ENCODE measurements at places on chromosomes 5 and 9. TPM values are rescaled to one million over a fixed set of nuclear protein-coding genes. Genes with fewer than 3 reads are reported as not detected.

DNA sequence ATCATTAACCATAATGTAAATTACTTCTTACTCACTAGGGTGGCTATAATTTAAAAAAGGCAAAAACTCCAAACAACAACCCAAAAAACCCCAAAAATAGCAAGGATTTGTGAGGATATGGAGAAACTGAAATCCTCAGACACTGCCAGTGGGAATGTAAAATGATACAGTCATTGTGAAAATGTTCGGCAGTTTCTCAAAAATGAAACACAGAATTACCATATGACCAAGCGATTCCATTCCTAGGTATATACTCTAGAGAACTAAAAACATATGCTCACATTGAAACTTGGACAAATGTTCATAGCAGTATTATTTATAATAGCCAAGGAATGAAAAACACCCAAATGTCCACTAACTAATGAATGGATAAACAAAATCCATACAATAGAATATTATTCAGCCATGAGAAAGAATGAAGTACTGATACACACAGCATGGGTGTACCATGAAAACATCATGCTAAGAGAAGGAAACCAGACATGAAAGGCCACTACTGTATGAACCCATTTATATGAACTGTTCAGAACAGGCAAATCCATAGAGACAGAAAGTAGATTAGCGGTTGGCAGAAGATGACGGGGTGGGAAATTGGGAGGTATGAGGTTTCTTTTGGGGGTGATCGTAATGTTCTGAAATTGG is 119.1 kb downstream of the MAPKAP1 start:
- H3K27ac ChIP-seq, result no peak overlapping the region
- H3K27me3 ChIP-seq, result no peaks in the 10 kb centered on the region
- H3K4me3 ChIP-seq, result no peak overlapping the region
- H3K4me1 ChIP-seq, result no peaks in the 10 kb centered on the region

DNA sequence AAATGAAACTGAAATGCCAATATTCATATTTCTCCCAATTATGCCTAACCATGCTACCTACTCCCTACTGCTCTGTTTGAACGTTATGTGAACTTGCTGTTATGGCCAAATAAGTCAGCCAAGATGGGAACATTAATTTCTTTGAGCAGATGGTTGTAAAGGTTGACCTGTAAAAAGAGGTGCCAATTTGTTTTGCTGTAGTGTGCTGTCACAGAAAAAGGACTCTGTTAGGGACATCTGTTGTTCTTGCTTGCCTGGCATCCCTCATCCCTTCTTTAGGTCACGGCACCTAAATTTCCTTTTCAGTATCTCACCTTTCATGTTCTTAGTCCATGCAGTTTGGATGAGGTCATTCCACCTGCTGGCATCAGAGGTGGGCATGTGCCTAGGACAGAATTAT is 35.4 kb downstream of the GDNF start:
- H3K4me3 ChIP-seq, result no peak overlapping the region
- H3K36me3 ChIP-seq, result no peaks in the 10 kb centered on the region
- H3K27me3 ChIP-seq, result no peaks in the 10 kb centered on the region
- H3K27ac ChIP-seq, result no peak overlapping the region

DNA sequence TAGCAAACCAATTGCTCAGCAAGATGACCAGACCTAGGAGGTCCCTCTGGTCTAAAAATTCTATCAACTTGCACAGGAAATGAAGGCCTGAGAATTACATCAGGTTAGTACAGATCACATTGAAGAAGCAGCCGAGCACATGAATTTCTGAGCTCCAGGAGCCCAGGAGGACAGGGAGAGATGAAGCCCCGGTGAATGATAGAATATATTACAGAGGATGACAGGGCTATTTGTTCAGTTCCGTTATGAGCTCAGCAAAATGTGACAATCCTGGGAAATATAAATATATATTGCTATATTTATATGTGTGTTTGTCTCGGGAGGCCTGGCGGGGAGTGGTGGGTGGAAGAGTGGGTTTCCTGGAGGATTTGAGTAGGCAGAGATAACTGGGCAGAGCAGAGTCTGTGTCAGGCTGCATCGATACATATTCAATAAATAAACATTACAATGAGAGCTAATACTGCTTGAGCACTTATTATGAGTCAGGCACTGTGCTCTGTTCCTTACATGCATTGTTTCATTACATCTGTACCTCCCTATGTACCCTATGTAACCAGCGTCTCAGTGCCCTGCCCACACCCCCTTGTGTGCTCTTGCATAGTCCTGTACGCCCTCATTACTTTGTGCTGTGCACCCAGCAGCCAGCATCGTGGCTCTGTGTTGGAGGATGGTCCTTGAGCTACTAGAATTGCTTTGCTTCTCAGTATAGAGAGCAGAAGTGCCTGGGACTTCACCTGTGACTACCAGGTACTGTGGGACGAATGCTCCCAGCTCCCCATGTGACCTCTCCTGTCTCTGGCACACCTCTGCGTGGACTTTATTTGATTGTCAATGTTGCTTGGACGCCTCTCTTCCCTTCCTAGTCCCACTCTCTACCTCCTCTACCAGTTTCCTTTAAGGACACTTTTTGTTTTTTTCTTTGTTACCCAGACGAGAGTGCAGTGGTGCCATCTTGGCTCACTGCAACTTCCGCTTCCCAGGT is 58.1 kb upstream of the KLF9 start:
- H3K4me1 ChIP-seq, result peaks cover 23% of the 10 kb centered on the region
- no peak for DNase-seq
- no peak overlapping the region for H3K27ac ChIP-seq
- H3K4me3 ChIP-seq, result no peak overlapping the region
- H3K36me3 ChIP-seq, result no peaks in the 10 kb centered on the region

DNA sequence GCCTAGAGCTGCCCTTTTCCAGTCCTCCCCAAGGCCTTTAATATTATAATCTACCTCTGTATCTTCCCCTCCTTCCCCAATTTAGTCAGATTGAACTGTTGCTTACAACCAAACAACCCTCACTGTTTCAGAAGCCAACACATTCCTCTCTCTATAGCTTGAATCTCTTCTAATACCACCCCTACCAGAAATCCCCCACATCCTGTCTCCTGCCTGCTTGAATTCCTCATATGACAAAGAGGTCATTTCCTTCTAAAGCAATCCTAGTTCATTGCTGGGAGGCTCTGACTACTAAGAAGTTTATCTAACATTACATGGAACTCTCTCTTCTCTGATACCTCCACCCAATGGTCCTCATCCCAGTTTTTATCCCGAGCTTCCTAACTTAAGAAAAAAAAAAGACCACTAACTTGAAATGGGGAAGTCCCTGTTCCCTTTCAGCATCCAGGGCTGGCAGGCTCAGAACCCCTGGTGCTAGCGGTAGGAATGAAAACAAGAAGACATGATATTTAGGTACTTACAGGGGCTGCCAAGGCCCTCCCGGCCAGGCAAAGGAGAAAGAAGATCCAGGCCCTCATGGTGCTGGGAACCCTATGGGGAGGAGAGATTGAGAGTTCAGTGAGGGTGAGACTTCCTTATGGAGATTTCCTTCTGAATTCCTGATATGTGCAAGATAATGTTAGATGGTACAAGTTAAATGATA is 11.0 kb downstream of the SPARC start:
- DNase-seq, result no peak
- no peak overlapping the region for H3K4me3 ChIP-seq
- H3K36me3 ChIP-seq, result no peaks in the 10 kb centered on the region
- no peaks in the 10 kb centered on the region for H3K4me1 ChIP-seq

KCNT1 gene
- 0.06 TPM for total RNA-seq

DNA sequence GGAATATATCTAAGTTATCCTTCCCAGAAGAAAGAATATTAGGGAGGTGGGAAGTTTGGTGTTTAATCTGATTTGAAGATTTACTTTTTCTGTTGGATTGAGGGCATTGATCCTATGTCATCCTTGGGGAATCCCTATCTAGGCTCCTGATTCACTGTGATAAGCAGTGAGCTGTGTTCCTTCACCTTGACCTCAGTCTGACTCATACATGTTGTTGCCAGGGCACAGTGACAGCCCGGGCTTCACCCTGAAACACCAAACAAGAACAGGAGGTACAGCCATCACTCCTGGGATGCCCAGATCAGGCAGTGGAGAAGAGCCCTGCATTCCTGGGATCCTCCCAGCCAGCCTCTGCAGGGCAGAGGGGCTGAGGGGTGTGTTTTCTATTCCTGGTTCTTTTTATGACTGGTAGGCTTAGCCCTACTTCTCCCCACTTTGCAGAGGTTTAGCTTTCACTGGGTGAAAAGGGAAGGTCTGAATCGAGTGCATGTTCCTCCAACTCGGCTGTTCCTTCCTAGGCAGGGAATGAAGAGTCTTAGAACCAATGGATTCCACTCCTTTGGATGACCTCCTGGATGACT is 3.1 kb upstream of the FAM53C start:
- H3K27me3 ChIP-seq, result no peaks in the 10 kb centered on the region
- H3K36me3 ChIP-seq, result no peaks in the 10 kb centered on the region
- no peak overlapping the region for H3K4me3 ChIP-seq
- H3K4me1 ChIP-seq, result peaks cover 35% of the 10 kb centered on the region
- DNase-seq, result no peak
- H3K27ac ChIP-seq, result no peak overlapping the region

GRCh38 chr5:155773680-155774079 is 553.3 kb upstream of the SGCD start:
- no peaks in the 10 kb centered on the region for H3K4me1 ChIP-seq
- no peak overlapping the region for H3K27ac ChIP-seq
- peak; percentile 15 for DNase-seq

HAPLN1 gene
- not detected for total RNA-seq

SLC45A2 gene
- not detected for total RNA-seq

PGM5 gene
- total RNA-seq, result not detected

DNA sequence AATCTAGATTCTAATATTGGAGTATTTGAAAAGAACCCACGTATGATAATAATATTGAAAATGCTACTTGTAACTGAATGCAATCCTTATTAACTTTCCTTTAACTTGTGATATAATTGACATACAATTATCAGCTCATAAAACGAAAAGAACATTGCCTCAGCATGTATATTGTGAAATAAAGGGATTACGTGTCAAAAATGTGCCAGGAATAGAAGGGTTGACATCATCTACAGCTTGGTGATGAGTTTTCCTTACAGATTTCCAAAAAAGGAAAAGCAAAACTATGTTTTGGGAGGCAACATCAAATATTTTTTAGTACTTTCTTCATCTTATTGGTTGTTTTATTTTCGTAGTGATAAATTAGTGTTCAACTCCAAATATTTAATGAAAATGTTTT is 266.0 kb upstream of the PTGER4 start:
- H3K4me1 ChIP-seq, result peaks cover 32% of the 10 kb centered on the region
- H3K27ac ChIP-seq, result no peak overlapping the region
- H3K4me3 ChIP-seq, result no peak overlapping the region
- H3K27me3 ChIP-seq, result no peaks in the 10 kb centered on the region

KIAA0825 gene
- total RNA-seq, result 2.1 TPM

ASTN2 gene
- 5.9 TPM for total RNA-seq

GRCh38 chr9:22683700-22684075 is 237.1 kb downstream of the DMRTA1 start:
- no peak overlapping the region for H3K27ac ChIP-seq
- DNase-seq, result no peak
- H3K4me1 ChIP-seq, result no peaks in the 10 kb centered on the region
- no peaks in the 10 kb centered on the region for H3K27me3 ChIP-seq
- no peak overlapping the region for H3K4me3 ChIP-seq

DNA sequence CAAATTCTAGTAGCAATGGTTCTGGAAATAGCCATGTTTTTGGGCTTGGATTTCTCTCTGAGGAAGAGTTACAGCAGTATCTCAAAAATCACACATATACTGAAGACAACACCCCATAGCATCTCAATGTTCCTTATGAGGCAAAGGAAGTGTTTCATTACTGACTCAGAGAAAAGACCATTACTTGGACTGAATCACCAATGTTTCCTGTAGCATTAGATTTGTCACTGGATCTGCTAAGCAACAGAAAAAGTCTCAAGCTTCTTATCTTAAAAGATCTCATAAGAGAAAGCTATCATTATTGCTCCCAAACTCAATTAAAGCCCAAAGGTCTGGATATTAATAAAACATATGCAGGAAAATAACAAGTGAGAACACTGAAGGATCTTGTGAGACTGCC is 272.4 kb downstream of the ADAMTS6 start:
- H3K4me1 ChIP-seq, result no peaks in the 10 kb centered on the region
- H3K4me3 ChIP-seq, result no peak overlapping the region
- no peaks in the 10 kb centered on the region for H3K36me3 ChIP-seq
- no peaks in the 10 kb centered on the region for H3K27me3 ChIP-seq
- DNase-seq, result no peak

DNA sequence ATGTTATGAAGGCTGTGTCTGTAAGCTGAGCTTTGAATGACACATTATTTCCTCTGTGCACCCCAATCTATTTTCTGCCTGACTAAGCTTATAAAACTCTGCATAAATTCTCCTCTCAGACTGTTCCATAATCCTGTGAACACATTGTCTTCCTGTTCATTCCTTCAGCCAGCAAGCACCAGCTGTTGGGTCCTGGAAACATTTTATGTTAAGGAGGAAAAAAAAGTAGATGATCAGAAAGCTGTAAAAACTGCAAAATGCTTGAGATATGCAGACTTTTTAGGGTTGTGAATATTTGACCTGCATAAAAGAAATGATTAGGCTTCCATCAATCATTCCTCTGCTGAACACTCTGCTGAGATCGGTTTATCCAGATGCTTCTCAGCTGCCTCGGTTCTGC is 1246.0 kb upstream of the DMAC1 start:
- DNase-seq, result no peak
- no peak overlapping the region for H3K4me3 ChIP-seq
- no peak overlapping the region for H3K27ac ChIP-seq
- no peaks in the 10 kb centered on the region for H3K36me3 ChIP-seq
- no peaks in the 10 kb centered on the region for H3K27me3 ChIP-seq

DNA sequence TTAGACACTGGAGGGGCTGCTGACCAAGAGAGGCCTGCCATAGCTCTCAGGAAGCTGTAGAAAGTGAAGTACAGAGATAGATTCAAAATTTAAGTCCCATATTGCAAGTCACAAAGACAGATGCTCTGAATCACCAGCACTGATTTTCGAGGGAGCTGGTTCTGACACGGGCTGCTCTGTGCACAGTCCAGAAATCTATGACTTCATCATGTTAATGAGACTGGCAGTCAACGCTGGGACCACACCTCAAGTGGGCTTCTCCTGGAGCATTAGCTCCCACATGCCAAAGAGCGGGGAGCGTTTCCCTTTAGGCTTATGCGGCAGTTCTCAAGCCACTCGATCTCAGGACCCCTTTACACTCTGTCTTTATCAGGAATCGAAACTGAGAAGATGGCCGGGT is 34.2 kb upstream of the FAT2 start:
- H3K36me3 ChIP-seq, result no peaks in the 10 kb centered on the region
- H3K4me3 ChIP-seq, result no peak overlapping the region
- no peaks in the 10 kb centered on the region for H3K4me1 ChIP-seq
- H3K27me3 ChIP-seq, result no peaks in the 10 kb centered on the region
- DNase-seq, result no peak
- H3K27ac ChIP-seq, result no peak overlapping the region

- no peaks in the 10 kb centered on the region for H3K27me3 ChIP-seq
- H3K4me3 ChIP-seq, result no peak overlapping the region
- H3K4me1 ChIP-seq, result no peaks in the 10 kb centered on the region
- DNase-seq, result no peak
- H3K36me3 ChIP-seq, result no peaks in the 10 kb centered on the region
- H3K27ac ChIP-seq, result no peak overlapping the region
These were observed 59.8 kb upstream of the COX7C start for GRCh38 chr5:86557920-86558319.

GABRA6 gene
- not detected for total RNA-seq

NUTM2G gene
- total RNA-seq, result not detected

GRCh38 chr5:57181154-57181553 is 7.3 kb downstream of the GPBP1 start:
- peaks cover 96% of the 10 kb centered on the region for H3K4me1 ChIP-seq
- DNase-seq, result peak; percentile 32
- H3K4me3 ChIP-seq, result no peak overlapping the region
